ENCODE measurements at places on chromosomes 13 and 19.

DNA sequence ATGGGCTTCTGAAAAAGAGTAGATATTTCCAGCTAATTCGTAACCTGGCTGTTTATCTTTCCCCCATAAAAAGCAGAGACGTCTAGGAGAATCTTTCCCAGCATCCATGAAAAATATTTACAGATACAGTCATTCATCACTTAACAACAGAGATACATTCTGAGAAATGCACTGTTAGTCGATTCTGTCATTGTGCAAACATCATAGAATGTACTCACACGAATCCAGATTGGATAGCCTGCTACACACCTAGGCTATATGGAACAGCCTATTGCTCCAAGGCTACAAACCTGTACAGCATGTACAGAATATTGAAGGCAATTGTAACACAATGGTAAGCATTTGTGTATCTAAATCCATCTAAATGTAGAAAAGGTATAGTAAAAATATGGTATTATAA is 530.2 kb upstream of the NBEA start:
- H3K27ac ChIP-seq, result no peak overlapping the region
- no peak overlapping the region for H3K4me3 ChIP-seq
- no peaks in the 10 kb centered on the region for H3K27me3 ChIP-seq
- H3K36me3 ChIP-seq, result no peaks in the 10 kb centered on the region
- no peak for DNase-seq

GRCh38 chr13:113140677-113141600 is 17.5 kb upstream of the PROZ start:
- H3K27me3 ChIP-seq, result peaks cover 2% of the 10 kb centered on the region
- DNase-seq, result no peak
- H3K27ac ChIP-seq, result no peak overlapping the region

GRCh38 chr19:39196320-39196719 is 444 bp upstream of the NCCRP1 start:
- H3K4me3 ChIP-seq, result no peak overlapping the region
- no peak overlapping the region for H3K27ac ChIP-seq
- H3K27me3 ChIP-seq, result peaks cover 10% of the 10 kb centered on the region
- no peaks in the 10 kb centered on the region for H3K4me1 ChIP-seq
- no peak for DNase-seq

- no peaks in the 10 kb centered on the region for H3K36me3 ChIP-seq
- peaks cover 88% of the 10 kb centered on the region for H3K4me1 ChIP-seq
- H3K27ac ChIP-seq, result no peak overlapping the region
- DNase-seq, result no peak
- H3K27me3 ChIP-seq, result no peaks in the 10 kb centered on the region
- H3K4me3 ChIP-seq, result no peak overlapping the region
These were observed 7.9 kb upstream of the JUNB start for GRCh38 chr19:12783291-12783848.

- no peaks in the 10 kb centered on the region for H3K4me1 ChIP-seq
- peak overlapping the region; percentile 30 for H3K4me3 ChIP-seq
- H3K27ac ChIP-seq, result no peak overlapping the region
- H3K36me3 ChIP-seq, result no peaks in the 10 kb centered on the region
- peak; percentile 61 for DNase-seq
These were observed 1466.1 kb downstream of the UQCRFS1 start for GRCh38 chr19:27746691-27747380.

GRCh38 chr13:27308941-27309340 is 38.3 kb downstream of the RASL11A start:
- H3K36me3 ChIP-seq, result no peaks in the 10 kb centered on the region
- DNase-seq, result no peak
- H3K4me3 ChIP-seq, result no peak overlapping the region
- H3K27ac ChIP-seq, result no peak overlapping the region
- H3K27me3 ChIP-seq, result no peaks in the 10 kb centered on the region

GRCh38 chr13:48475230-48475629 is 57.6 kb downstream of the RCBTB2 start:
- H3K4me3 ChIP-seq, result no peak overlapping the region
- no peaks in the 10 kb centered on the region for H3K27me3 ChIP-seq
- H3K4me1 ChIP-seq, result no peaks in the 10 kb centered on the region
- H3K27ac ChIP-seq, result no peak overlapping the region
- no peak for DNase-seq

GRCh38 chr13:23384111-23384510 is 49.4 kb downstream of the SACS start:
- no peak overlapping the region for H3K27ac ChIP-seq
- H3K4me1 ChIP-seq, result peaks cover 15% of the 10 kb centered on the region
- no peaks in the 10 kb centered on the region for H3K36me3 ChIP-seq
- DNase-seq, result peak; percentile 55

GRCh38 chr13:46522748-46523030 is 30.3 kb upstream of the LRCH1 start:
- H3K36me3 ChIP-seq, result no peaks in the 10 kb centered on the region
- DNase-seq, result no peak
- H3K27me3 ChIP-seq, result no peaks in the 10 kb centered on the region
- H3K4me3 ChIP-seq, result no peak overlapping the region
- no peak overlapping the region for H3K27ac ChIP-seq

GRCh38 chr13:46716821-46717220 is 80.1 kb downstream of the ESD start:
- peaks cover 20% of the 10 kb centered on the region for H3K4me1 ChIP-seq
- peak overlapping the region; percentile 49 for H3K4me3 ChIP-seq

DNA sequence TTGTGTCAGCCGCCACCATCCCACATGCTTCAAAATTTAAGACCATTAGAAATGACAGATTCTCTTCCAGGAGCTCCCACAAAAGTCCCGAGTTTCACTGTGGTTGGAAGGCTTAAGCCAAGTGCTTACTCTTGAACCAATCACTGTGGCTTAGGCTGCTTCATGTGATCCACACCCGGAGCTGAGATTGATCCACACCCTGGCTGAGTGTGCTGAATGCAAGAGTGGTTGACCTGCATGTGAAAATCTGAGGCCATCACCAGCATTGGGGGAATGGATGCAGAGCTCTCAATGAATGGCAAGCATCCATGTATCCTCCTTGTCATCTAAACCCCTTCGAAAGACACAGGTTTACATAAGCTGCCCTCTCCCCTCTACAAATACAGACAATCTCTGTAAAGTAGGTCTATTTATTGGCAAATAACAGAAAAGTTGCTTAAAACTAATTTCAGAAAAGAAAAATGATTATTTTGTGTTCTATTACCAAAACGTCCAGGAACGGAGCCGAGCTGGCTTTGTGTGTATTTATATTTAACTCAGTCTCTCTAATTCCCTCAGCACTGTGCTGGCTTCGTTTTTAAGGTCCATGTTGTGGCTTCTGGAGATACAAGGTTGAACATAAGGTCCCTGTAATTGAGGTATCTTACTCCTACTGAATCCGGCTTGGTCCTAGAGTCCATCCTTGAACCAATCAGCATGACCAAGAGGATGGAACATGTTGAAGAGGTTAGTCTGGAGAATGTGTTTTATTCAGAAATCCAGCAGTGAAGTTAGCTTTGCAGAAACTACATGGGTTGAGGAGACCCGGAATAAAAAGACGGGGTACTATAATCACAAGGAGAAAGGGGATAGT is 332.4 kb downstream of the LIG4 start:
- no peaks in the 10 kb centered on the region for H3K27me3 ChIP-seq
- DNase-seq, result no peak
- H3K36me3 ChIP-seq, result no peaks in the 10 kb centered on the region
- H3K4me1 ChIP-seq, result no peaks in the 10 kb centered on the region

DNA sequence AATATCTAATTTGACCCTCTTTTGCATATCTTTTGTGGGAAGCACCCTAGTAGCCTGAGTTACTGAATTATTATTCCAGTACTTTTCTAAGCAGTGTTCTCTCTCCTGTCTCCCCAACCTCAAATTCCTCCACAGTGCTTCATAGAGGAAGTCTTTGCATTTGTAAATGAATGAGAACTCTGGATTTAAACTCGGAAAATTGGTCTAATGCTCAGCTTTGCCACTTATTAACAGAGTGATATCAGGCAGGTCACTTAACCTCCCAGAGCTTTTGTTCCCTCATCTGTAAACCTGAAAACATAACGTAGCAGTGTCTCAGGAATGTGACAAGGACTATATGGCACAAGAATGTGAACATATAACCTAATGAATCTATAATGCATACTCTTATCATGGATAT is 26.2 kb downstream of the FREM2 start:
- no peak for DNase-seq
- H3K36me3 ChIP-seq, result no peaks in the 10 kb centered on the region
- no peak overlapping the region for H3K4me3 ChIP-seq
- H3K4me1 ChIP-seq, result no peaks in the 10 kb centered on the region
- H3K27me3 ChIP-seq, result no peaks in the 10 kb centered on the region
- H3K27ac ChIP-seq, result no peak overlapping the region

DNA sequence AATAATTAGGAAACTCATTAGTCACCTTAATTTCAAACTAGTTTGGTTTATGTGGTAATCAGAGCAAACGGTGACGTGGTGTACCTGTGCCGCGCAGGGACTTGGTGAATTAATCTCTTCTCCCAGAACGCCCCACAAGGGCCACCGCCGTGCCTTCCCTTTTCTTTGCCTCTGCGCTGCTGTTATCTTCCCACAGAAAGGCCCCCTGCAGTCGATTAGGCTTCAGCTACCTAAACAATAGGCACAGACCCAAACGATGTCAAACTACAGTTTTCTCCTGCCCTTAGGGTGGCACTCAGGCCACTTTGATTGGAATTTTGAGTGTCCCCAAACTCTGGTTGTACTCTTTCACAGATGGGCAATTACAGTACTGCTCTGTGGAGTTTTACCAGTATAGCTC is 115.5 kb downstream of the GGACT start:
- H3K36me3 ChIP-seq, result no peaks in the 10 kb centered on the region
- H3K27ac ChIP-seq, result no peak overlapping the region
- H3K4me1 ChIP-seq, result no peaks in the 10 kb centered on the region
- H3K27me3 ChIP-seq, result no peaks in the 10 kb centered on the region
- no peak for DNase-seq
- H3K4me3 ChIP-seq, result no peak overlapping the region

DNA sequence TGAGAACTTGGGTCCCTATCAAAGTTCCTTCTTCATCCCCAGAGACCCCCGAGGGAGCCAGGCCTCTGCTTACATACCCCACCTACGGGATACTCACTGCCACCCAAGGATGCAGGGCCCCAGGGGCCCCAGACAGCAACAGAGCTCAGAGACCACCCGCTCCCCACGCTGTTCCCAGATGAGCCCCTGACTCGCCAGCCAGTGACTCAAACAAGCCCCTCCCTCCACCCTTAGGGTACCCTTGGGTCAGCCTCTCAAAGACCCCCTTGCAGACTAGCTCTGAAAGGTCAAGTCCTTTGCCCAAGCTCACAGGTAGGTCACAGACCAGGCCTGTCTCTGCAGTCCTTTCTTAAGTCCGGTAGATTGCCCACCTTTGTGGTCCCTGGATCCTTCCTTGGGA is 45.7 kb downstream of the CD320 start:
- peaks cover 3% of the 10 kb centered on the region for H3K4me1 ChIP-seq
- H3K4me3 ChIP-seq, result no peak overlapping the region
- H3K27ac ChIP-seq, result no peak overlapping the region
- H3K36me3 ChIP-seq, result no peaks in the 10 kb centered on the region
